ENCODE measurements at places on chromosomes 3 and 15.

- no peak for DNase-seq
- no peaks in the 10 kb centered on the region for H3K4me1 ChIP-seq
- H3K27ac ChIP-seq: no peak overlapping the region
- no peak overlapping the region for H3K4me3 ChIP-seq
- H3K36me3 ChIP-seq: no peaks in the 10 kb centered on the region
Measured at GRCh38 chr3:165640970-165641369, 196.3 kb downstream of the BCHE start.

DNA sequence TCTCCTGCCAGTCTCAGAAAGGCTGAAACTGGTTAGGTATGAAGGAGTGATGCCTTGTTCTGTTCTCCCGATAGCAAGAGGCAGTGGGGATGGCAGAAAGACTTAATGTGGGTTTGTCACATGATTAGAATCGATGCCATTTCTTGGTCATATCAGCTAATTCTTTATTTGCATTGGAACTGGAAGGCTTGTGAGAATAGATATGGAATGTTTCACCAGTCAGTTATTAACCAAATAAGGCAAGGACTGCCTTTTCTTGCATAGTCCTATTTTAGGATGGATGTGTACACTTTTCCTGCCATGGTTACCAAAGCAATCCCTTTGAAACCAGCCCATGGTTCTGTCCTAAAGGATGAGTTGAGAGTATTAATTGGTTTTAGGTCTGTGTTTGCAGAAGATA lies 33.7 kb downstream of the FILIP1L start:
- H3K27ac ChIP-seq: no peak overlapping the region
- no peaks in the 10 kb centered on the region for H3K27me3 ChIP-seq
- no peaks in the 10 kb centered on the region for H3K36me3 ChIP-seq
- no peaks in the 10 kb centered on the region for H3K4me1 ChIP-seq
- no peak overlapping the region for H3K4me3 ChIP-seq

- no peaks in the 10 kb centered on the region for H3K4me1 ChIP-seq
- no peak overlapping the region for H3K4me3 ChIP-seq
- DNase-seq: no peak
- H3K27ac ChIP-seq: no peak overlapping the region
Measured at GRCh38 chr3:133289322-133289721, 110.5 kb upstream of the BFSP2 start.

GRCh38 chr15:60091157-60091556 lies 87.0 kb downstream of the FOXB1 start:
- H3K27me3 ChIP-seq: peaks cover 2% of the 10 kb centered on the region
- H3K4me1 ChIP-seq: no peaks in the 10 kb centered on the region
- no peak overlapping the region for H3K4me3 ChIP-seq
- no peaks in the 10 kb centered on the region for H3K36me3 ChIP-seq
- no peak for DNase-seq
